ENCODE measurements at places on chromosomes 16 and 17. TPM values are rescaled to one million over a fixed set of nuclear protein-coding genes. Genes with fewer than 3 reads are reported as not detected.

DNA sequence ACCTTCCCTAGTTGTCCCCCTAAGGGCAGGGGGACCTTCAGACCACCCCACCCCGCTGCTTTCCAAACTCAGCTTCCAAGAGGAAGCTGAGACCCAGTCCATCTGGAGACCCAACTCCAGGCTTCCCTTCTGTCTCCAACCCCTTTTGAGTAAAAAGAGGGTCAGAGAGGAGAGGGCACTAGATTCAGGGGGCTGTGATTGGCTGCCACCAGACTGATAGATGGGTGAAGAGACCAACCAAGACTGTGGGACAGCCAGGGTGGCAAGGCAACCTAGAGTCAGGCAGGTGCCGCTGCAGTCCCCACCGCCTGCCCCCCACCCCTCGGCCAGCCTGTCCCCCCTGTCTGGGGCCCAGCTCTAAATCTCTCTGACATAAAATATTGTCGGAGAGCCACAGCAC is 92.5 kb downstream of the SDK2 start:
- peaks cover 4% of the 10 kb centered on the region for H3K27me3 ChIP-seq
- DNase-seq, result no peak
- H3K27ac ChIP-seq, result no peak overlapping the region

GRCh38 chr16:81457326-81458133 is 12.9 kb downstream of the CMIP start:
- no peak overlapping the region for H3K27ac ChIP-seq
- H3K36me3 ChIP-seq, result peaks cover 17% of the 10 kb centered on the region
- peak; percentile 42 for DNase-seq

- no peaks in the 10 kb centered on the region for H3K27me3 ChIP-seq
- H3K4me3 ChIP-seq, result no peak overlapping the region
- H3K36me3 ChIP-seq, result no peaks in the 10 kb centered on the region
- DNase-seq, result no peak
Observed at GRCh38 chr16:51967646-51968045, 579.3 kb downstream of the TOX3 start.

DNA sequence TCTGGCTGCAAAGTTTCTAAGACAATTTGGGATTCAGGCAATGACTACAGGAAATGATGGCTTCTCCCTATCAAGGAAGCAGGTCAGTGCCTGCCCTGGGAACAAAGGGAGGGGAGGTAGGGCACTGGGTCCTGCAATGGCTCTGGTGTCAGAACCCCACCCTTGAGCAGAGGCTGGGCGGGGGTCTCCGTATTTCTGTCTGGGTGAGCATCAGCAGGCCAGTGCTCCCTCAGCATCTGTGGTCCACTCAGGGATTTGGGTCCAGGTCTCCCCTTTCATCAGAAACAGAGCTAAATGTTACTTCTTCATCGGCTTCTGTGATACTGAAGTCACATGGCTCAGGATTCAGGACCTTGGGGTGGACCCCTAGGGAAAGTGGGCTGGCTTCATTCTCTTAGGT is 195.5 kb upstream of the CDH5 start:
- no peaks in the 10 kb centered on the region for H3K27me3 ChIP-seq
- DNase-seq, result no peak
- no peak overlapping the region for H3K27ac ChIP-seq
- no peak overlapping the region for H3K4me3 ChIP-seq
- H3K4me1 ChIP-seq, result peaks cover 11% of the 10 kb centered on the region
- H3K36me3 ChIP-seq, result no peaks in the 10 kb centered on the region

- no peak overlapping the region for H3K4me3 ChIP-seq
- peak overlapping the region; percentile 75 for H3K27ac ChIP-seq
- DNase-seq, result peak; percentile 82
- peaks cover 58% of the 10 kb centered on the region for H3K36me3 ChIP-seq
- H3K27me3 ChIP-seq, result no peaks in the 10 kb centered on the region
- H3K4me1 ChIP-seq, result peaks cover 19% of the 10 kb centered on the region
Observed at GRCh38 chr16:75296606-75297005, 45.2 kb upstream of the BCAR1 start.

DNA sequence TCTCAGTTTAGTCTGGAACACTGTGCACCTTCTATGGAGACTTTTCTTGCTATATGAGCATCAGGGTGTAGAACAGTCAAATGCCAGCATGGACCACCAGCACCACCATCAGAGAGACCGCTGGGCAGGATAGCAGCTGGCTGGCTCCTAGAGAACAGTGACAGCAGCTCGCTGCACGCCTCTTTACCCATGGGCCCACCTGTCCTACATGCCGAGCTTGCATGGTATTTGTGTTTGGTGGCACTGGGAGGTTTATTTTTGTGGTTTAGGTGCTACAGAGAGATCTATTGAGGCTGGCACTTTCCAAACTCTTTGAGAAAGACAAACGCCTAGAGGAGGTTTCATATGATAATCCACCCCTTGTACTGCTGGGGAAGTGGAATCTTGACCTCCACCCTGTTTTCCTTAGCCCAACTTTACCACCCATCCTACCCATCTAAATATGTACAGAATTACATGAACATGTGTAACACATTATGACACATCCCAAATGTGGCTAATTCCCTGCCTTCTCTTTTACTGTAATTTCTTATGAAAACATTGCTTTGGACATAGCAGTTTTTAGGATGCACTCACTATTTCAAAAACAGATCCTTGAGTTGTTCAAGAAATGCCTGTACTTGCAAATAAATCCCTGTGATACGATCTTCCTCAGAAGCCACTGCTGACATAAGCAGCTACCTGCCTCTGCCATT is 46.3 kb downstream of the COG7 start:
- H3K4me3 ChIP-seq, result no peak overlapping the region
- no peaks in the 10 kb centered on the region for H3K27me3 ChIP-seq
- peaks cover 36% of the 10 kb centered on the region for H3K4me1 ChIP-seq
- DNase-seq, result no peak
- no peak overlapping the region for H3K27ac ChIP-seq

- no peaks in the 10 kb centered on the region for H3K27me3 ChIP-seq
- H3K36me3 ChIP-seq, result no peaks in the 10 kb centered on the region
- DNase-seq, result peak; percentile 91
- H3K4me1 ChIP-seq, result peaks cover 27% of the 10 kb centered on the region
Observed at GRCh38 chr17:67605256-67605912, 112.4 kb upstream of the NOL11 start.

DNA sequence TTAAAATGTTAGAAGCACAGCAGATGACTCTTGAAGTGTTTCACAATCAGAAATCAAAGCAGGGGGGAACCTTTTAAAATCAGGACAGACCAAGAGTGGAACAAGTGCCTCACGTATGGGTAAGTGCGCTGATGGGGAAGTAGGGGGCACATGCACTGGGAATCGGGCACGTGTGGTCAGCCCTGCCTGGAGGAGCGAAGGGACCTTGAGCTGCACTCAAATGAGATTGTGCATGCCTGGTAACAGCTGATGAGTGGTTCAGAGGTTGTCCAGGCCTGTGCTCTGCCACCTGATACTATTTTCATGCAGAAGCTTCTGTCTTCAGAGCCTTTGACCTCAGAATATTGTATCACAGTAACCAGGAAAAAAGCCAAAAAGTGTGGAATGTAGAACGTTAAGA is 13.7 kb upstream of the XYLT2 start:
- no peak for DNase-seq
- H3K27me3 ChIP-seq, result peaks cover 2% of the 10 kb centered on the region
- H3K4me1 ChIP-seq, result peaks cover 34% of the 10 kb centered on the region

DNA sequence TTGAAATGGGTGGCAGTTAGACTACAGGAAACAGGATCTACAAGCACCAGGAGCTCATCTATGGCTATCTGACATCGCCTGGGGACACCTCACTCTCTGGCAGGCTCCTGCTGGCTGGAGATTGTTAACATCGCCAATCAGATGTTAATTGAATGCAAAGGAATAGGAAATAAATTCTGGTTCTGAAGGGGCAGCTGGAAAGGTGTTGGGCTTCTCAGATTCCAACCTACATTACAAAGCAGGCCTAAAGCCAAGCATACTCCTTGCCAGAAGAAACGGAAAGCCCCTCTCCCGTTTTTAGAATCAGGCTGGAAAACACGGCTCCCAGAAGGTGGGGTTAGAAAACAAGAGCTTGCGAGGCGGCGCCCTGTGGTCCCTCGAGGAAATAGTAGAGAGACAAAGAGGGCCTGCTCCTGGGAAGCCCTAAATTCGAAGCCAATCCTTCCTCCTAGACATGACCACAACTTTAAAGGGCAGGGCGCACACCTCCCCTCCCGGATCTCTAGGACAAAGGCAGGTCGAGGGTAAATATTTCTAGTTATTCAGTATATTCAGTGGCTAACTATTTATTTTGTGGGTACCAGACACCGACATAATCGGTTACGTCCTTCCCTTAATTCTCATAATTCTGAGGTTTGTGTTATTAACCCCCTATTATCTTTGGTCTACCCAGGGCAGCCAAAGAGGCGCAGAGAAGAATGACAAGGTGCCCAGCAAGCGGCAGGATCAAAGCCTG is 763 bp upstream of the TOM1L1 start:
- H3K27ac ChIP-seq, result no peak overlapping the region
- H3K36me3 ChIP-seq, result no peaks in the 10 kb centered on the region
- peak overlapping the region; percentile 51 for H3K4me3 ChIP-seq
- DNase-seq, result peak; percentile 10
- H3K4me1 ChIP-seq, result peaks cover 13% of the 10 kb centered on the region

- no peak for DNase-seq
- H3K4me1 ChIP-seq, result no peaks in the 10 kb centered on the region
- H3K27ac ChIP-seq, result no peak overlapping the region
- no peaks in the 10 kb centered on the region for H3K36me3 ChIP-seq
- H3K4me3 ChIP-seq, result no peak overlapping the region
Observed at GRCh38 chr16:9665851-9666271, 516.4 kb downstream of the GRIN2A start.

The SLC4A1 gene
- 6.2 TPM for total RNA-seq

The HYDIN gene
- total RNA-seq, result 0.66 TPM

The GNG13 gene
- total RNA-seq, result not detected
